ENCODE measurements at places on chromosomes 13 and 19.

GRCh38 chr19:19546751-19547162, 8.7 kb downstream of the CILP2 start:
- DNase-seq: no peak

DNA sequence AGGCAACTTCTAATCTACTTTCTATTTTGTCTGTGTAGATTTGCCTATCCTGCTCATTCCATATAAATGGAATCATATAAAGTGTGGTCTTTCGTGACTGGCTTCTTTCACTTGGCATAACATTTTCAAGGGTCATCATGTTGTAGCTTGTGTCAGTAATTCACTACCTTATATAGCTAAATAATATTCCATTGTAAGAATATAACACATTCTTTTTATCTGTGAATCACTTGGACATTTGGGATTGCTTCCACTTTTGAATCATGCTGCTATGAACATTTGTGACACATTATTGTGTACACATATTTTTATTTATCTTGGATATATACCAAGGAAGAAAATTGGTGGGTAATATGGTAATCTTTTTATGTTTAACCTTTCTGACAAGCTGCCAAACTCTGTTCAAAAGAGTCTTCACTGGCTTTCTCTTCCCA, 89.0 kb upstream of the CSNK1A1L start:
- DNase-seq: no peak

DNA sequence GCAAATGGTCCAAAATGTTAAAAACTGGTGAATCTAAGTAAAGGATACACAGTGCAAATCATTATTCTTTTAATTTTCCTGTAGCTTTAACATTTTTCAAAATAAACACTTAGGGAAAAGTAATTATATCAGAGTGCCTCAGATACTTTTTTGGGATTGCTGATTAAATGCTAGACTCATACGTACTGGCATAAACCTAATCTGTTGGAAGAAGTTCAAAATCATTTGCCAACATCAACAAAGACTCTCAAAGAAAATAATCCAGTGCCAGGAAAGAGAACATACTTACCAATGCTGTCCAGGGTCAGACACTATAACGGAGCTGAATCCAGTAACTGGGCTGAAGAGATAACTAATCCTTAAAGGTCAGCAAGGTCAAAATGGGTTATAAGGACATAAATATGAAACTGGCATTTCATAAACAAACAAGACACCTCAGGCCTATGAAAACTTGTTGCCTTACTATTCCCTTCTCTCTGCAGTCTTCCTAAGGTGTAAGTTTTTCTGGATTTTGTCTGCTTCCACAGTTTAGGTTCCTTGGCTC, 3.3 kb upstream of the ZNF420 start:
- DNase-seq: no peak

DNA sequence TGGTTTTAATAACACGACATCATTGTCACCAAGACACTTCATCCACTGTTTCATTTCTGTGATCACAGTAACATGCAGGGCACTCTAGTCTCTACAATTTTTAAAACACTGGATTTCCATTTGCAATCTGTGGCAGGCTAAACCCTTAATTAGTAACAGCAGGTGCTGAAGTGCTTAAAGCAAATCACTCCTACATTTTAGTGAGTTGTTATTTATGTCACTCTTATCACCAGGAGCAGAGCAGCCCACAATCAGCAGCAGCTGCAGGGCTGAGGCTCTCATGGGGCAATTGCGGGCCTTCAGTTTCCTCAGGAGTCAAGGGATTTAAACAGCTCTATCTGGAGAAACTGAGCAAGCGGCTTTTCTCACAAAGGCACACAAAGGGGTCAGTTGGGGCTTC, 1.6 kb downstream of the SOHLH2 start:
- DNase-seq: no peak

DNA sequence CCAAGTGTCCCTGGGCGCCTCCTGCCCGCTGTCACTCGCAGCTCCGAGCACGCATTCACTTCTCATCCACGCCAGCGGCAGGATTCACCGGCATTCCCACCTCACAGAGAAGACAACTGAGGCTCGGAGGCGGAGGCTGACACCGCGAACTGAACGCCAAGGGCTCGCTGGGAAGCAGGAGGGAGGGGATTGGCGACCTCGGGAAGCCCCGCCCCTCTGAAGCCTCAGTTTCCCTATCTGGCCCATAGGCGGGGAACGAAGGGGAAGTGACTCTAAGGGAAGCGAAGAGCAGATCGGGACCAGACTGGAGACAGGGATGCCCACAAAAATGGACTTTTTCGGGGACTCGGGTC, 256 bp downstream of the MICOS13 start:
- DNase-seq: peak; percentile 55

GRCh38 chr13:27199696-27200095, 28.1 kb upstream of the USP12 start:
- no peak for DNase-seq

All from caudate nucleus (tissue), 63 donors.